ENCODE measurements at places on chromosomes 1 and 21.
A peak's percentile ranks its signal among the peaks of the same experiment; 100 is the strongest.

DNA sequence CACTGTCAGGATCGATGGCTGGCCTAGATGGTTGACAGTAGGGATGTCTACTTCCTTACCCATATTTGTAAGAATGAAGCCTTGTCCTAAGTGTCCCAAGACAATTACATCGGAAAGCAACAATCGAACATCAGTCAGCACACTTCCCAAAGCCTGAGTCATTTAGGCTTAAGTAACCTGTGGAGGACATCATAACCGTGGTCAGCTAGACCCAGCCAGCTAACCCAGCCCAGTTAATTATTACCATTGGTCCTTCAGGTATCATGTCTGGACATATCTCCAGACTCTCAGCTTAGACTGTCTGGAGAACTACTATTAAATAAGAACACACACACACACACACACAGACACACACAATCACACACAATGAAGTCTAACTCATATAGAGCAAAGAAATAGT, 264.7 kb downstream of the TRABD2B start:
- no peak for DNase-seq

- DNase-seq = no peak
Observed at GRCh38 chr1:178938101-178938958, 67.5 kb upstream of the ANGPTL1 start.

- peak; percentile 26 for DNase-seq
Observed at GRCh38 chr1:16012590-16013219, 5.1 kb downstream of the HSPB7 start.

GRCh38 chr1:44327679-44328491, 27.2 kb downstream of the ERI3 start:
- DNase-seq = no peak

- no peak for DNase-seq
Observed at GRCh38 chr1:241688940-241689368, 36.9 kb downstream of the WDR64 start.
